ENCODE measurements at places on chromosomes 16 and 17.

GRCh38 chr16:50581845-50582244 lies 33.6 kb downstream of the NKD1 start:
- DNase-seq: peak; percentile 29

GRCh38 chr17:74800531-74800930 lies 24.4 kb upstream of the NAT9 start:
- peak; percentile 47 for DNase-seq

DNA sequence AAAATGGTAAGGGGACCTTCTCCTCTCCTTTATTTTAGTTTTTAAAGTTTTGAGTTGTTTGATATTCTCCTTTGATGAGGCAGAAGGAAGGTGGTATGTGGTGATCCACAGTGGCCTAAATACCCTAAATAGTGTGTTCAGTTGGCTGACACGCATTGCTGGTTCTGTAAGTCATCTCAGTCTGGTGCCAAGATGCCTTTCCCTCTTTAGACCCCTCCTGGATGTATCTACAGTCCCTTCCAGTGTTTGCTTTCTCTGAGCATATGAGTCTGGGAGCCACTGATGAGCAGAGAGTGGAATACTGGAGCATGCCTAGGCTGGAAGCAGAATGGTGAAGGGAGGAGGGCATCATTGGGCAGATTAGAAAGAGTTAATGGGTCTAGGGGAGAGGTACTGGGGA lies 64.5 kb downstream of the NEUROD2 start:
- DNase-seq: no peak

DNA sequence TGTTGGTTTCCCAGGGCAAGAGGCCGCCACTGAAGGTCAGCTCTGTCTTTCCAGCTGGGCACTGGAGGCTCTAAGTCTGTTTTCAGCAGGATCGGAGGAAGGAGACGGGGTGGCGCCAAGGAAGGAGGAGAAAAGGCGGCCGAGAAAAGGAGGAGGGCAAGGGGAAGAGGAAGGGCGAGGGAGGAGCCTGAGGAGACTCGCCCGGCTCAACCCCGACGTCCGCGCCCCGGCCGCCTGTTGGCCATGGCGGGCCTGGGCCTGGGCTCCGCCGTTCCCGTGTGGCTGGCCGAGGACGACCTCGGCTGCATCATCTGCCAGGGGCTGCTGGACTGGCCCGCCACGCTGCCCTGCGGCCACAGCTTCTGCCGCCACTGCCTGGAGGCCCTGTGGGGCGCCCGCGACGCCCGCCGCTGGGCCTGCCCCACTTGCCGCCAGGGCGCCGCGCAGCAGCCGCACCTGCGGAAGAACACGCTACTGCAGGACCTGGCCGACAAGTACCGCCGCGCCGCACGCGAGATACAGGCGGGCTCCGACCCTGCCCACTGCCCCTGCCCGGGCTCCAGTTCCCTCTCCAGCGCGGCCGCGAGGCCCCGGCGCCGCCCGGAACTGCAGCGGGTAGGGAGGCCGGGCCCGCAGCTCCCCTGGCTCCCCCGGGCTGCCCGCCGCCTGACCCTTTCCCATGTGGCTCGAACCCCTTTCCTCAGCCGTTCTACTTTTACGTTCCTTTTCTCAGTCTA lies at the start of gene RNF135:
Gene RNF135, plus strand, starts transcription at position 209 of the 737 bp plus-strand sequence. Its CDS starts 35 bp downstream, at position 244.
- no peak for DNase-seq

- DNase-seq: no peak
Observed at GRCh38 chr17:64024781-64025731, 4.6 kb upstream of the ICAM2 start.

DNA sequence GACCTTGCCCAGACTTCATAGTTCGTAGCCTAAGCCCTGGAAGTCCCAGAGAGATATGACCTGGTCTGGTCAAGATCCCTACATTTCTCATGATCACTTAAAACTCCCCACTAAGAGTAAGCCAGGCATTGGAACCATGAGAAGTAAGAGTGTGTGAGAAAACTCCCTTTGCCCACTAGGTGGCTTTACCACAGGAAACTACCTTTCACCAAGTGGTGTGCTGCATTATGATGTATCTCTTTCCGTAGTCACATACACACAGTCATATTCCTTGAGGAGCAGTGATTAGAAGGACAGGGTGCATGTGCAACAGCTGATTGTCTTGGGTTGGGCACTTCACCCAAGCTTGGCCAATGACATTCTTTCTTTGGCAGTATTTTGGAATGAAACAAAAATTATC lies 639.3 kb downstream of the KCNJ2 start:
- DNase-seq: no peak

DNA sequence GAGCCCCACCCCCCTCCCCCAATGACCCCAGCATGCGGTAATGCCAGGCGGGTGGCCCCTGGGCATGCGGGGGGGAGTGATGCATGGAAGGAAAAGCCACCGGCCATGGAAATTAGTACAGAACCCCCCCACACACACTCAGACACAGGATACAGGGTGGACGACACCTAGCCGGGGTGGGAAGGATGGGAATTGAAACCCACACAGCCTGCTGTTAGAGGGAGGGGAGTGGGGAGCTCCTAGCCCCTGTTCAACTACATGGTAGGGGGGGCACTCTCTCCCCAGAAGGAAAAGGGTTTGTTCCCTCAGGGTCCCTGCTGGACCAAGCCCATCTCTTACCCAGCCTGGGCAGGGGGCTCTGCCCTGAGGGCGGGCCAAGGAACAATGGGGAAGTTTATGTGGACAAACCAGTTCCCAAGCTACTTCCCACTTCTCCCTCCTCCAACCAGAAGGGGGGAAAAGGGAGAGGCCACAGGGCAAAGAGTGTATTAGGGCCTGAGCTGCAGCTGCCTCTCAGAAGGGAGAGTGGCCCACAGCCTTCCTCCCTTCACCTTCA lies 5.2 kb downstream of the TMUB2 start:
- DNase-seq: no peak

DNA sequence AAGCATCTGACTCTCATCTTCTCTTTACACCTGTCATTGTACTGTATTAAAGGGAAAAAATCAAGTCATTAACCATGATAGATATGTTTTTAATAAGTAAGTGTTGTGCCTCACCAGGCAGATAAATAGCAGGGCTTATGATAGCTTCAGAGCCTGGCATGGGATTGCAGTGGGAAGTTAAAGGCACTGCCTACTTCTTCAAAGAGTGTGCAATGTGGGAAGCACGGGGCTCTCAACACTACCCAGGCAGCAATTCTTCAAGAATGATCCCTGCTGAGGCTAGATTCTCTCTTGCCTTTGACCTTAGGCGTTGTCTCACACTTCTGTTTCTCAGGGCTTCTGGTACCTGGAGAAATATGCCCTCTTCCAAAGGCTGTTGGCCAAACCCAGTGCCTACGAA lies 297.3 kb downstream of the MAF start:
- no peak for DNase-seq

GRCh38 chr16:354971-355461 lies 2.5 kb upstream of the AXIN1 start:
- no peak for DNase-seq

DNA sequence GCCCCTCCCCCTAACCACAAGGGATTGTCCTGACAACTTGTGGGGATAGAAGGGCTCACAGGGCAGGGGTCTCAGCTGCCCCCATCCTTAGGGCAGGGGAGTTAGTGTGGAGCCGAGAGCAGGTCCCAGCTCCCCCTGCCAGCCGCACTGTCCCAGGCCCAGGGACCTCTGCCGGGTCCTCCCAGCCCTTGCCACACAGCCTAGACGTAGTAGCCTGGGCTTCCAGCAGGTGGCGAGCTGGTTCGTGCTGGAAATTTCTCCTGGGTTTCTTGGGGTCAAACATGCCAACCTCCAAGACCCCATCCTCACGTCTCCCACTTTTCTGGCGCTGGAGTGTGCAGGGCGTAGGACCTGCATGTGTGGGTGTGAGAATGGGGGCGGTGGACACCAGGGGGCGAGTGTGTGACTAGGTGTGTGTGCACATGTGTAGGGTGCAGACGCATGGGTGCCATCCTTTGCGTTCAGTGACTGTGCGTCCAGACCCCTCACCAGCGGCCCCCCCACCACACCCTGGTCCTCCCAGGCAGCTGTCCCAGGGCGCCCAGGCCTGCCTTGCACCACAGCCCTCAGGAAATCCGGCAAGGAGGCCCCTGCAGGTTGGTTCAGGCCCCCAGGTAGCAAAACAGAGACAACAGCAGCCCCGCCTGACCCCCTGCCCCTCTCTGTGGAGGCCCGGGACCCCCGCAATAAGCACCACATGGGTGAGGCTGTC lies 29.5 kb downstream of the SBK1 start:
- DNase-seq: no peak

DNA sequence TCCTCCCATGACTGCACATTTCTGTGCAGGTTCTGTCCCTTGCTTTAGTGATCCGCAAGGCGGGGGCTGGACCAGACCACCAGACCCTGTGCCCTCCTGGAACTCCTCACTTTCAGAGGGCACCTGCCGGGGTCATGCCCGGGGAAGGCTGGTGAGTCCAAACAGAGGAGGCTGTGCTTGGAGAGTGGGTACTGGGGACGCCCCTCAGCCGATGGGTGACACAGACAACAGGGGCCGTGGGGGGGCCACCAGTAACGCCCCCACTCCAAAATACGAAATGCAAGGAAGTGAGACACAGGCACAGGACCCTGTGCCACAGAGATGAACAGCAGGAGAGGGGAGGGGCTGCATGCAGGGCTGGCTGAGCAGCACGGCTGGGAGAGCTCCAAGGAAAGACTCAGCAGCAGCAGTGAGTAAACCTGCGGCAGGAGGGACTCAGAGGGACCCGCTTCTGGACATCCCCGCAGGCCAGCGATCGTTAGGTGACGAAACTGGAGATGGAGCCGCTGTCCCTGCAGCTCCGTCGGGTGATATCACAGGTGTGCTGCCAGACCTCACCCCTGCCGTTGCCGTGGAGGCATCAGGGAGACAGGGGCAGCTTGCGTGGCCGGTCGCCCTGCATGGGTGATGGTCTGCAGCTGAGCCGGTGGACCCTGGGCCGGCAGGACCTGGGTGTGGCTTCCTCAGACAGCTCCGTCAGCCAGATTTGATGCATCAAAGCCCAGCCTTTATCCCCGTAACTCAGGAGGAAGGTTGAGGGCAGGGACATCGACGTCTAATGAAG lies 71.2 kb upstream of the GNG13 start:
- DNase-seq: no peak

DNA sequence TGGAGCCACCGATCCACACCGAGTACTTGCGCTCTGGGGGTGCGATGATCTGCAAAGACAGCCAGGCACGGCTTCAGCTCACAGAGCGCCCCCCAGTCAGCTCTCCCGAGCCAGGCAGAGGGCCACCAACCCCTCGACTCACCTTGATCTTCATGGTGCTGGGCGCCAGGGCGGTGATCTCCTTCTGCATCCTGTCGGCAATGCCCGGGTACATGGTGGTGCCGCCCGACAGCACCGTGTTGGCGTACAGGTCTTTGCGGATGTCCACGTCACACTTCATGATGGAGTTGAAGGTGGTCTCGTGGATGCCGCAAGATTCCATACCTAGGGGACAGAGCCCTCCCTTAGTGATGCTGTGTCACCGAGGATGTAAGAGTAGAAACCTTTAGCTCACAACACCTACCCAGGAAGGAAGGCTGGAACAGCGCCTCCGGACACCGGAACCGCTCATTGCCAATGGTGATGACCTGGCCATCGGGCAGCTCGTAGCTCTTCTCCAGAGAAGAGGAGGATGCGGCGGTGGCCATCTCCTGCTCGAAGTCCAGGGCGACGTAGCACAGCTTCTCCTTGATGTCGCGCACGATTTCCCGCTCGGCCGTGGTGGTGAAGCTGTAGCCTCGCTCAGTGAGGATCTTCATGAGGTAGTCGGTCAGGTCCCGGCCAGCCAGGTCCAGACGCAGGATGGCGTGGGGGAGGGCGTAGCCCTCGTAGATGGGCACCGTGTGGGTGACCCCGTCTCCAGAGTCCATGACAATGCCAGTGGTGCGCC lies 1.6 kb downstream of the ACTG1 start:
- no peak for DNase-seq

DNA sequence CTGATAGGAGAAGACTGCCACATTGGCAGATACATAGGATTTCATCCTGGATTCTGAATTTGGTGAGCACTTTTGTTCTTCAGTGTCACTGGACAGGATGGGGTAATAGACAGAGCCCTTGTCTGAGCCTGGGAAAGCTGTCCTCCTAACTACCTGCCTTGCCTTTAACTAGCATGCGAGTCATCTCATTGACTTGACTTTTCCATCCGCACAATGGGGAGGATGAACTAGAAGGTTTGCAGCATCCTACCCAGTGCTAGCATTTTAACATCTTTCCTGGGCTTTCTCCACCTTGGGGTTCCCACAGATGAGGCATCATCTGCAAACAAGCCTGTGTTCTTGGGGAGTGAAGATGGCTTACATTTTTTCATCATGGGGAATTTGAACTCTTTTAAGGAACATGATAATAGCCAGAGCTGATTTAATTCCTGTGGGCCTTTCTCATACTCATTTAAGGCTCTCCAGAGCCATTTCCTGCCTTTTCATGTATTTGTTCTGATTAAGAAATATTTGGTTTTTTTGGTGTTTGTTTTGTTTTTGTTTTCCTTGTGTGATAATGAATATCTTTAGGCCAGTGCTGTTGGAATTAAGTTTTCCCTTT lies 139.5 kb downstream of the MSI2 start:
- DNase-seq: no peak

GRCh38 chr17:82400830-82401229 lies 17.3 kb upstream of the HEXD start:
- DNase-seq: no peak

DNA sequence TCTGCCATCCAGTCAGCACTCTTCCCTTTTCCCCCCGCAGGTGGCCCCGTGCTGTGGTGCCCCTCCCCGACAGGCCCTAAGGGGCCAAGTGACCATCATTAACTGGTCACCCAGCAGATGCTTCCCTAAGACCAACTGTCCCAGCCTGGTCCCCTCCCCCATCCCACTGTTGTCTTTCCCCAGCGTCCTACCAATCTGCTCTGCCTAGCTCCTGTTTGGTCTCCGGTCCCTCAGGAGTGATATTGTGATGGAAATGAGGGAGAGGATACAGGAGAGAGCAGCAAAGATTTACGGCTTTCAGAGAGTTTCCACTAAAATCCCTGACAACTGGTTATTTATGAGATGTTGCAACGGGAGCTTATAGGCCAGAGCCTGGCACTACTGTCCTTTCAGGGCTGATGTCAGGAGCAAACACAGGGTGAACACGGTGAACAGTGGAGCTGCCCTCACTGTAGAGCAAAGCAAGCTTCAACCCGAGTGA lies 1.4 kb upstream of the TTLL6 start:
- no peak for DNase-seq

- no peak for DNase-seq
Observed at GRCh38 chr17:34347063-34347462, 9.2 kb upstream of the CCL13 start.

GRCh38 chr16:74892574-74893461 lies 92.1 kb downstream of the WDR59 start:
- DNase-seq: no peak

GRCh38 chr16:85285681-85286065 lies 173.4 kb upstream of the CIBAR2 start:
- no peak for DNase-seq

DNA sequence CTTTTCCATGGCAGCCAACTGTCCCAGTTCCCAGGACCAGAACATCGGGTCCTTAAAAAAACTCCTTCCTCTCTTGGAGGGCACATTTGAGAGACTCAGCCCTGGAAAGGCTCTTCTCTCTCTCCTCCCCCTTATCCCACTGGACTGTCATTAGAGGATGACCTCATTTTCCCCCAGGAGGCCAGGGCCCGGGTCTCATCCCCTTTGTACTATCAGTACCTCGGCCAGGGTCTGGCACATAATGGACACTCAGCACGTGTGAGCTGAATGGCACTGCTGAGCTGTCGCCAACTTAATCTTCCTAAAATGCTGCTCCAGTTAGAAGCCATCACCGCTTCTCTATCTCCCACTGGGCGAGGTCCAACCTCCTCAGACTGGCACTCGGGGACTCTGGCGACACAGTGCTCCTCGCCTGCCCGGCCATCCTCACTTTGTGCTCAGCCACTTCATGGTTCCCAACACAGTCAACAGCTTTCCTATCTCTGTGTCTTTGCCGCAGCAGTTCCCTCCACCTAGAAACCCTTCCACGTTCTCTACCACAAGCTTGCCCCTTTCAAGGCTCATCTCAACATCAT lies 3.6 kb upstream of the RHBDL3 start:
- no peak for DNase-seq

All from amygdala (tissue), 56 donors.